Type B pancreatic cell (in vitro differentiated cells): ENCODE measurements at places on chromosomes 1 and 21. TPM values are rescaled to one million over a fixed set of nuclear protein-coding genes. Genes with fewer than 3 reads are reported as not detected.
A peak's percentile ranks its signal among the peaks of the same experiment; 100 is the strongest.

DNA sequence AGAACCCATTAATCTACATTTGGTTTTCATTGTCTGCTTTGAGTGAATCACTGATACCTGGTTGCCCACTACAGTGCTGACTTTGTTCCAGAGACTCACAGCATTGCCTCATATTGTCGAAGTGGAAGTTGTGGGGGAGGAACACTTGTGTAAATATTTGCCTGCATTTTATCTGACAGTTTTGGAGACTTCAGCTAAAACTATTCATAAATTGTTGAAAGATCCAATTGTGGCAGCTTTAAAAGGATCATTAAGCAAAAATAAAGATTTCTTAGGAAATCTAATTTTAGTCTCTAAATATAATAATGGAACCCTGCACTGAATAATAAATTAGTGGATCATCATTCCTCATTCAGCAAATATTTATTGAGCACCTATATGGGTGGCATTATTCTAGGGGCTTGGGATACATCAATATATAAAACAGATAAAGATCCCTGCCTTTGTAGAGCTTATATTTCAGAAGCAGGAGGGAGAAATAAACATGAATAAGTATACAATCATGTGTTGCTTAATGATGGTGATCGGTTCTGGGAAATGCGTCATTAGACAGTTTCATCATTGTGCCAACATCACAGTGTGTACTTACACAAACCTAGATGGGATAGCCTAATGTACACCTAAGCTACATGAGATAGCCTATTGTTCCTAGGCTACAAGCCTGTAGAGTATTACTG is 73.5 kb downstream of the OSBPL9 start:
- no peaks in the 10 kb centered on the region for H3K36me3 ChIP-seq
- H3K4me3 ChIP-seq: no peak overlapping the region
- H3K27ac ChIP-seq: peak overlapping the region; percentile 81
- no peak for DNase-seq
- no peaks in the 10 kb centered on the region for H3K27me3 ChIP-seq

DNA sequence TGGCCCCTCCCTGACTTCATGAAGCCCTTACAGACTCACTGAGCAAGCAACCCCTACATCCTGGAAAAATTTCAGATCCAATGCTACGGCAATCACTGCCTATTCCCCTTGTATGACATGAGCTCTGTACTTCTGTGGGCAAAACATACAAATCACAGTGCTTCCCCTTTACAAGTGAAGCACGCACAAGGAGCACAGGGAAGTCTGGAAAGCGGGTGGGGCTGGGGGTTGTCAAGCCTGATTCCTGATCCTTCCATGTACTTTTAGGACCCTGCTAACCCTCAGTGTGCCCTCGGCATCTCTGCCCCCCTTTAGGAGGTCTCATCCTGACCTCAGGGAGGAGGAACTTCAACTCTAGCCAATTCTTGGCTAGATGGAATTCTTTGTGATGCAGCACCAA is 405.7 kb upstream of the POU3F1 start:
- H3K4me3 ChIP-seq: no peak overlapping the region
- peaks cover 37% of the 10 kb centered on the region for H3K27me3 ChIP-seq
- H3K4me1 ChIP-seq: peaks cover 14% of the 10 kb centered on the region
- H3K27ac ChIP-seq: no peak overlapping the region
- no peak for DNase-seq
- H3K36me3 ChIP-seq: no peaks in the 10 kb centered on the region

DNA sequence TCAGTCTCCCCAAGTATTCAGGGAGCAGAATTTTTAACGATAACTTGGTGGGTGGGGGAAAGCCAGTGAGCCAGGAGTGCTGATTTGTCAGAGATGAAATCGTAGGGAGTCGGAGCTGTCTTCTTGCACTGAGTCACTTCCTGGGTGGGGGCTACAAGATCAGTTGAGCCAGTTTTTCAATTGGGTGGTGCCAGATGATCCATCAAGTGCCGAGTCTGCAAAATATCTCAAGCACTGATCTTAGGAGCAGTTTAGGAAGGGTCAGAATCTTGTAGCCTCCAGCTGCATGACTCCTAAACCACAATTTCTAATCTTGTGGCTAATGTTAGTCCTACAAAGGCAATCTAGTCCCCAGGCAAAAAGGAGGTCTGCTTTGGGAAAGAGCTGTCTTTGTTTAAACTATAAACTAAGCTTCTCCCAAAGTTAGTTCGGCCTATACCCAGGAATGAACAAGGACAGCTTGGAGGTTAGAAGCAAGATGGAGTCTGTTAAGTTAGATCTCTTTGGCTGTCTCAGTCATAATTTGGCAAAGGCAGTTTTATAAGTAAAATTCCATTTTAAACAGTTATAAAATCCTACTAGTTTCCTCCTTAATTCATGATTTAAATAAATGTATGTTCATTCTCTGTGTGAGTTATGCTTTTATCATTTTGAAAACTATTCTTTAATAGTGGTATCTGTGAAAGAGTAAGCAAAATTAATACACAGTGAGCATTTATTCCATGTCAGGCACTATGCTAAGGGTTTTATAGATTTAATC is 51.7 kb downstream of the SLC16A1 start:
- H3K4me3 ChIP-seq: peak overlapping the region; percentile 51
- peak overlapping the region; percentile 80 for H3K27ac ChIP-seq
- H3K27me3 ChIP-seq: no peaks in the 10 kb centered on the region
- no peak for DNase-seq

DNA sequence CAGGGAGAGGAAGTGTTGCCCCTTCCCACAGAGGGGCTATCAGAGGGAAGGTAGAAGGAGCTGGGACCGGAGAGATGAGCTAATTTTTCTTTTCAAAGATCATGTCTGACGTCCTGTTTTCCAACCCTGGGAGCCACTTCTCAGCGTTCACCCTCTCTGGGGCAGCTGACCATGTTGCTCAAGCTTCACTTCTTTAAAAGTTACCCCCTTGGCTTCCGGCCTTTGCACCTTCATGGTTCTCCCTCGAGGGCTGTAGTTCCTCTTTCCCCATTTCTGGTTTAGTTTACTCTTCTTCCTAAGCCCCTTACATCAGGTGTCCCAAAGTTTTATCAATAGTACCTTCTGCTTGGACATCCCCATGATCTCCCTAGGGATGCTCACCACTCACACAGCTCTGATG is 23.8 kb upstream of the CSF1 start:
- no peak overlapping the region for H3K4me3 ChIP-seq
- H3K36me3 ChIP-seq: no peaks in the 10 kb centered on the region
- peaks cover 10% of the 10 kb centered on the region for H3K27me3 ChIP-seq
- peaks cover 17% of the 10 kb centered on the region for H3K4me1 ChIP-seq

GRCh38 chr1:153430166-153430553 is 13.8 kb downstream of the S100A7A start:
- DNase-seq: no peak
- no peak overlapping the region for H3K27ac ChIP-seq
- H3K4me1 ChIP-seq: no peaks in the 10 kb centered on the region
- no peak overlapping the region for H3K4me3 ChIP-seq

GRCh38 chr1:43878440-43878839 is 55.2 kb upstream of the ARTN start:
- H3K36me3 ChIP-seq: no peaks in the 10 kb centered on the region
- H3K27ac ChIP-seq: no peak overlapping the region
- H3K4me3 ChIP-seq: no peak overlapping the region

The CLCNKA gene
- total RNA-seq: 0.38 and 1.6 TPM in 2 replicates

DNA sequence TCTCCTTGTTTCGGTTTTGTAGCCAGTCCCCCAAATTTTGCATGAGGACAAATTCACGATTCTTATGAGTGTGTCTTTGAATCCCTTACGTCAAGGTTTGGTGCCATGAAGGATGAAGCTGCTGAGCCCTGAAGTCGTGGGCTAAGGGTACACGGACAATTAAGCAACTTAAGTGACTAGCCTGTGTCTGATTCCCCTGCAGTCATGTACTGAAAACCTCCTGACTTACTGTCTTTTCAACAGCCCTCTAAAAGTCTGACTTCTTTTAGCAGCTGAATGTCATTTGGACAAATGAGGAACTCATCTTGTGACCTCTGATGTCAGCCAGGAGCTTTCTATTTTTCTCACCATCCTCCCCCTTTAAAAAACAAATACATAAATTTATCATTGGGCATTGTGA is 27.1 kb upstream of the C1orf105 start:
- no peak for DNase-seq
- H3K27me3 ChIP-seq: no peaks in the 10 kb centered on the region
- peak overlapping the region; percentile 74 for H3K4me3 ChIP-seq
- no peaks in the 10 kb centered on the region for H3K36me3 ChIP-seq

The GSTM5 gene
- total RNA-seq: 0.17 and 0.52 TPM in 2 replicates

DNA sequence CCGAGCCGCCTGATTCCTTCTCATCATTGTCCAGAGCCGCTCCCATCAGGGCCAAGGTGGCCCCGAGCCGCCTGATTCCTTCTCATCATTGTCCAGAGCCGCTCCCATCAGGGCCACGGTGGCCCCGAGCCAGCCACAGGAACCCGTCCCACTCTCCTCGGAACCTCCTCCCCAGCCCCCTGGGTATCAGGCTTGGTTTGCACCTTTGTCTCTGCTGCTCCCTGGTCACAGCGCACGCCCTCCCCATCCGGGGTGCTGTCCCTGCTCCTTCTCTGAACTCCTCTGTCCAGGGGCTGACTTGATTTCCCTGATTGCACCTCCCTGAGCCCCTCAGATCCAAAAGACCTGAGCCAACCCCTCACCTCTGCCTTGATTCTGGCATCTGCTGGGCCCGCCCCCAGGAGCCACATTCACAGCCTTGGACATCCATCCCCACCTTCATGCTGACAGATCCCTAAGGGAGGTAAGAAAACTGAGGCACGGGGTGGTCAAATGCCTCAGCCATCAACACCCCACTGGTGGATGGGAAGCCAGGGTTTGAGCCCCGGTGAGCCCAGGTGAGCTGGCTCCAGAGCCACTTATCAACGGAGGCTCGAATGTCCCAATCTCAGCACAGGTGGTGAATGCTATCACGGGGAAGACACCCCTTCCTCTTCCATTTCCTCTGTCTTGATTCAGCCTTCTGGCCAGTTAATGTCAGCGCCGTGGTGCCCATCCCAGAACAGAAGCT is 25.6 kb upstream of the COL18A1 start:
- H3K36me3 ChIP-seq: no peaks in the 10 kb centered on the region
- H3K27ac ChIP-seq: peak overlapping the region; percentile 21
- H3K4me3 ChIP-seq: no peak overlapping the region

The PLPPR4 gene
- total RNA-seq: 2.0 and 2.6 TPM in 2 replicates

The S100A7 gene
- total RNA-seq: 6.2 and 10.2 TPM in 2 replicates

The UMODL1 gene
- total RNA-seq: 0.36 and 1.0 TPM in 2 replicates

The CA14 gene
- total RNA-seq: 0.43 and 42.9 TPM in 2 replicates

- DNase-seq: no peak
- H3K27me3 ChIP-seq: peaks cover 4% of the 10 kb centered on the region
- peaks cover 3% of the 10 kb centered on the region for H3K4me1 ChIP-seq
- H3K4me3 ChIP-seq: no peak overlapping the region
- H3K36me3 ChIP-seq: no peaks in the 10 kb centered on the region
Observed at GRCh38 chr1:109208394-109208793, 5.3 kb upstream of the SARS1 start.

The MTMR11 gene
- 21.0 and 33.1 TPM in 2 replicates for total RNA-seq

The TDRD5 gene
- total RNA-seq: 0.52 TPM in 1 of 2 replicates, not detected in the other

The LCE1A gene
- total RNA-seq: not detected in 2 replicates
